Activated CD8-positive, alpha-beta memory T cell treated with anti-CD3 and anti-CD28 coated beads for 4 hours (primary cell): ENCODE measurements at places on chromosomes 6 and 20.

GRCh38 chr6:57068061-57068460 lies 21.6 kb downstream of the KIAA1586 start:
- no peak for DNase-seq

DNA sequence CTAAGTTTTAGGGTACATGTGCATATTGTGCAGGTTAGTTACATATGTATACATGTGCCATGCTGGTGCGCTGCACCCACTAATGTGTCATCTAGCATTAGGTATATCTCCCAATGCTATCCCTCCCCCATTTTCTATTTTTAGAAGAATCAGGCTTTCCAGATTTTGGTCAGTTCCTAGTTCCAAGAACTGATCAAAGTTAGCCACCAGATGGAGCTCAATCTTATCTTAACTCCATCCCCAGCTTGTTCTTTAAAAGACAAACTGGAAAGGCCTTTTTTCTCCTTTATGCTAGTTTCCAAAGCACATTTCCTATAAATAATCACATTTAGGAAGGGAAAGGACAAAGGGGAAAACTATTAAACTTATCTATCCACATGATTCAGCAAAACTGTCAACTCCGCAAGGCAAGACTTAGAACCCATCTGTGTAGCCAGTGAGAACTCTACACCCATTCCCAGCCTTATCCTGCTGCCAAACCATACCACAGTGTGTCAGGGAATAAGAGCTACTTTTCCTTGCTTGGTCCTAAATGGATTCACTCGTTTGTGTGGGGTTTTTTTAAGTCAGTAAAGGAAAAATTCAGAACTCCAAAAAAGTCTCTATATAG lies 22.8 kb upstream of the KHDC1 start:
- DNase-seq = no peak

DNA sequence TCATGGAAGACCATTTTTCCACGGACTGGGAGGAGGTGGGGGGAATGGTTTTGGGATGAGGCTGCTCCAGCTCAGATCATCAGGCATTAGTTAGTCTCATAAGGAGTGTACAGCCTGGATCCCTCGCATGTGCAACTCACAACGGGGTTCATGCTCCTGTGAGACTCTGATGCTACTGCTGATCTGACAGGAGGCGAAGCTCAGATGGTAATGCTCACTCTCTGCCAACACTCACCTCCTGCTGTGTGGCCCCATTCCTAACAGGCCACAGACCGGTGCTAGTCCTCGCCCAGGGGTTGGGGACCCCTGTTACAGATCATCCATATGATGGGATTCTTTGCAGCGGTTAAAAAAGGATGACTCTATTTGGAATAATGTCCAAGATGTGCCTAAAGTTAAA lies 27.6 kb upstream of the BMP7 start:
- no peak for DNase-seq

- DNase-seq = no peak
These were observed 50.5 kb upstream of the ENPP5 start for GRCh38 chr6:46221222-46221793.

DNA sequence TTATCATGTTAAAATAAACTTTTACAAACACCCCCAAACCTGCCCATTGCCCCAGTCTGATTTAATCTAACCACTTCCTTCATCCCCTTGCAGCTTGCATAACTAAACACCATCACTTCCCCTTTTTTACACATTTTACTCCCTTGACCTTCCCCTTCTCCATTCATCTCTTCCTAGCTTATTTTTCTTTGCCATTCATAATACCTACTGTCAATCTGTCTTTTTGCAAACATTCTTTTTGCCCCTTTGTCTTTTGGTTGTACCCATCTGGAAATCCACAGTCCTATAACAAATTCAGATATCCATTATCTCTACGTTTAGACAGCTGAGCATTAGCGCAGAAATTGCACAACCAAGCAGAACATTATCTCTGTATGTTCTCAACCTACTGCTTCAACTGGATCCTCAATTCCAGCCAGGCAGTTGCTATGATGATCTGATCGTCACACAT lies 51.2 kb downstream of the C6orf52 start:
- no peak for DNase-seq

DNA sequence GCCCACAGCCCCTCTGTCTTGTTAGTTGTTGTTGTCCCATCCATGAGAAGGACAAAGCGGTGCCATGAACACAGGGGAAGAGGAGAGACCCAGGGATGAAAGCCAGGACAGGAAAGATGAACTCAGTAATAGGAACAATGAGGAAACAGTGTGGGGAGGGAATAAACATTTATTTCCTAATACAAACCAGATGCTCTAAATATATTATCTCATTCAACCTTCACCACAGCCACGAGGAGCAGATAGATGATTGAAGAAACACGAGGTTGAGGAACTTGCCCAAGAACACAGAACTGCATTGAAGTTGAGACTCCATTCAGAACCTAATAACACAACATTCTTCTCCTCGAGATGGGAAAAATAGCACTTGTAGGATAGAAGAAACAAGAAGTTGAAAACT lies 53.0 kb upstream of the AIG1 start:
- no peak for DNase-seq

DNA sequence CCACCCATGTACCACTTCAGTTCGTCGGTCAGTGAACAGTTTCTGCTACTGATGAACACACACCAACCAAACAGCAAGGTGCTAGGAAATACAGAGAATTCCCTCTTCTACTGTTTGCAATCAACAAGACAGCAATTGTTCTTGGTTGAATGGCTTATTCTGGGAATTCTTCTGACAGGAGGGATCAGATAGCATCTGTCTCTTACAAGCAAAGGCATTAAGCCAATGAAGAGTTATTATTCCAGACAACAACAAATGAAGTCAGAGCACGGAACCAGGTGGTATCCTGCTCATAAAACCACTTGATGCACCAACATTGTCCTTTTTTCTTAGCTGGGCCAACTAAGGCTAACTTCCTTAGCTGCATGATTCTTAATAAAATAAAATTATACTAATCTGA lies 37.8 kb downstream of the PTPRK start:
- DNase-seq = no peak

- DNase-seq = no peak
These were observed 39.3 kb downstream of the ARID1B start for GRCh38 chr6:156816505-156816904.

- no peak for DNase-seq
These were observed 40.0 kb downstream of the MYLIP start for GRCh38 chr6:16168858-16169257.
